Natural killer cell (primary cell): ENCODE measurements at places on chromosomes 11 and 22. TPM values are rescaled to one million over a fixed set of nuclear protein-coding genes. Genes with fewer than 3 reads are reported as not detected.

TREH gene
- not detected for total RNA-seq

GRCh38 chr11:66184728-66185127 is 83.7 kb upstream of the RAB1B start:
- no peaks in the 10 kb centered on the region for H3K27me3 ChIP-seq
- no peak for DNase-seq
- no peak overlapping the region for H3K4me3 ChIP-seq
- H3K4me1 ChIP-seq = no peaks in the 10 kb centered on the region

DBX1 gene
- not detected for total RNA-seq

- H3K4me3 ChIP-seq = peak overlapping the region; percentile 24
- peak; percentile 97 for DNase-seq
- no peaks in the 10 kb centered on the region for H3K27me3 ChIP-seq
- H3K36me3 ChIP-seq = peaks cover 6% of the 10 kb centered on the region
- H3K27ac ChIP-seq = peak overlapping the region; percentile 99
Observed at GRCh38 chr22:45318168-45318557, 8.4 kb downstream of the FAM118A start.

DNA sequence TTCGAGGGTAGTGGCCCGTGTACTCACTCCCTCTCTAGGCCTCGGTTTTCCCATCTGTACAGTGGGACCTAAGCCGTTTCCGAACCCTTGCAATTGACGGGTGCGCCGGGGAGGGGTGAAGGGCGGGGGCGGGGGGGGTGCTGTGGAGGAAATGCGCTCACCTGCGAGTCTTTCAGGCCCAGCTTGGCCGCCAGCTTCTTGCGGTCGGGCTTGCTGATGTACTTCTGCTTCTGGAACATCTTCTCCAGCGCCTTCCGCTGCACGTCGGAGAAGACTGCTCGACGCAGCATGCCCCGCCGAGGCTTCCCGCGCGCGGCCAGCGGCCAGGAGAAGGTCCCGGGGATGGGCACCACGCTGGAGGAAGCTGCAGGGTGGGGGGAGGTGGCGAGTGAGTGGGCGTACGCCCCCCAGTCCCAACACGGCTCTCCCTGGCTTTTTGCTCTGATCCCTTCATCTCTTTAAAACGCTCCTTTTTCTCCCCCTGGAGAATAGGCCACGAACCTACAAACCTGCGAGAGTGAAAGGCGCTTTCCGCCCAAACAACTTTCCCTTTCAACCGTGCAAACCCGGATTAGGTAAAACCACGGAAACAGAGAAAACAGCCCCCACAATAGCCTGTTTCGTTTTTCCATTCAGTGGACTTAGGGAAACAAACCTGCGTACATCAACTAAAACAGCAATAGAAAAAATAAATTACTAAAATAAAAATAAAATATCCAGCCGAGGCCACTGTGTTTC is 3.2 kb downstream of the DBX1 start:
- DNase-seq = peak; percentile 71
- peaks cover 15% of the 10 kb centered on the region for H3K4me1 ChIP-seq
- no peaks in the 10 kb centered on the region for H3K36me3 ChIP-seq
- peaks cover 71% of the 10 kb centered on the region for H3K27me3 ChIP-seq

- no peaks in the 10 kb centered on the region for H3K27me3 ChIP-seq
- no peaks in the 10 kb centered on the region for H3K36me3 ChIP-seq
- no peak for DNase-seq
- H3K4me1 ChIP-seq = no peaks in the 10 kb centered on the region
- H3K4me3 ChIP-seq = no peak overlapping the region
Observed at GRCh38 chr11:131326829-131327228, 43.6 kb upstream of the NTM start.

DNA sequence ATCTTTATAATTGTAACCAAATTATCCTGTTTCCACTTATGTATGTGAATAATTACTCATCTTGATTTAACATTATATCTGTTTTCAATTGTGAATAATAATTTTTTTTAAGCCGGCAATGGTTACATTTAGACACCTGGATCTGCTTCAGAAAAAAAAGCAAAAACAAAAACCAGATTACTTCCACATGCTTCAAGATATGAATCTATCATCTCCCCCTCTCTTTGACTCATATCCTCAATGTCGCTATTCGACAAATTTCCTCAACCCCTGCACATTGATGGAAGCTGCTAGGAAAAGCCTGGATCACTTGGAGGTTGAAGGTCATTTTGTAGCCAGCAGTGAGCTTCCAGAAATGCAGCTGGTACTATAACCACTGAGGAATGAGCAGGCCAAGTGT is 42.7 kb downstream of the SLC1A2 start:
- H3K4me1 ChIP-seq = peaks cover 10% of the 10 kb centered on the region
- H3K27ac ChIP-seq = no peak overlapping the region
- H3K27me3 ChIP-seq = no peaks in the 10 kb centered on the region
- no peaks in the 10 kb centered on the region for H3K36me3 ChIP-seq
- no peak overlapping the region for H3K4me3 ChIP-seq
- DNase-seq = no peak

DNA sequence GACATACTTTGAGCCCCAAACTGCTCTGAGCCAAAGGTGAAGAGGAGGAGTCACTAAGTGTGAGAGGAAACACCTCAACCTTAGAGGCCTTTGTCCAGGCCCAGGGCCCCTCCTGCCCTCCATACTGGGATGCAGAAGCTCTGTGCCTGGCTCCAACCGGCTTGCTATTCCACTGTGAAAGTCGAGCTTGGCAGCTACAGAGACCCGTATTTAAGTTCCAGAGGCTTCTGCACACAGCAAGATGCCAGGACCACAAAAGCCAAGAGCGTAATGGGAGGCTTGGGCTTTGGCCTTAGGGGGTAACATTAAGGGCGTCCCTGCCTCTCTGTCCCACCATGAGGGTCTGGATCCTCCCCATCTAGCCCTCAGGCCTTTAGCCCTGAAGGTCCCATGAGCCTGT is 31.9 kb downstream of the DSCAML1 start:
- no peaks in the 10 kb centered on the region for H3K4me1 ChIP-seq
- H3K27me3 ChIP-seq = no peaks in the 10 kb centered on the region
- DNase-seq = no peak
- no peak overlapping the region for H3K4me3 ChIP-seq
- no peak overlapping the region for H3K27ac ChIP-seq

GRCh38 chr22:37094239-37094638 is 15.3 kb downstream of the TMPRSS6 start:
- peaks cover 2% of the 10 kb centered on the region for H3K27me3 ChIP-seq
- peaks cover 10% of the 10 kb centered on the region for H3K4me1 ChIP-seq
- no peak overlapping the region for H3K27ac ChIP-seq
- no peak for DNase-seq

OR51A4 gene
- total RNA-seq = not detected

- peaks cover 2% of the 10 kb centered on the region for H3K27me3 ChIP-seq
- peak; percentile 62 for DNase-seq
- H3K36me3 ChIP-seq = no peaks in the 10 kb centered on the region
- no peaks in the 10 kb centered on the region for H3K4me1 ChIP-seq
- no peak overlapping the region for H3K4me3 ChIP-seq
Observed at GRCh38 chr22:16917144-16918003, 90.6 kb downstream of the GAB4 start.

UBQLNL gene
- total RNA-seq = 0.61 TPM

DNA sequence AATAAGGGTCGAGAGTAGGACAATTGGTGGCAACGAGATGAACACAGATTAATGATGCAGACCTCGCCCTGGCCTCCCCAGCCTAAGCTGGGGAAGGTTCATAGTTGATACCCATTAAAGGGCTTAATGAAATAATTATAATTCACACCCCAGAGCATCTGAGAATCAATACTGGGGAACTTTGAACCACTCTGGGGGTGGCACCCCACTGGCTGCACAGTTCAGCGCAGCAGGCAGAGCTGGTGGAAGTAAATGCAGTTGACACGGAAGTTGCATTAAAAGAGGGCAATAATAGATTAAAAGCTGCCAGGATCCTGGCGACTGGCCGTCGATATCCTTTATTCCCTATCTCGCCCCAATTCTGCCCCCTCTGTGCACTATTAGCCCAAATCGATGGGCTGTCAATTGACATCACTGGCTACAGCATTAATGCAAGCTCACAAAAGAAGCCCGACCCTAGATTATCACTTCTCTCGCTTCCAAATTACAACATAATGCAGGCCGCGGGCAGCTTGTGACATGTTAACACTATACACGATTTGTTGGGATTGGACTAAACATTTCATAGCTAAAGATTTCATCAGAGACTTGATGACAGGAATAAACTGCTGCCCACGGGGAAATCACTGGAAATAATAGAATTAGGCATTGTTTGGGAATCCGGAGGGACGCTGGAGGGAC is 14.5 kb downstream of the HSPA8 start:
- no peaks in the 10 kb centered on the region for H3K36me3 ChIP-seq
- H3K27me3 ChIP-seq = no peaks in the 10 kb centered on the region
- no peak overlapping the region for H3K4me3 ChIP-seq
- no peak overlapping the region for H3K27ac ChIP-seq
- no peak for DNase-seq

GGT5 gene
- total RNA-seq = not detected

GRCh38 chr11:92129811-92130210 is 94.8 kb upstream of the FAT3 start:
- H3K27me3 ChIP-seq = no peaks in the 10 kb centered on the region
- no peaks in the 10 kb centered on the region for H3K36me3 ChIP-seq
- H3K4me1 ChIP-seq = no peaks in the 10 kb centered on the region
- H3K4me3 ChIP-seq = no peak overlapping the region
- DNase-seq = no peak

DNA sequence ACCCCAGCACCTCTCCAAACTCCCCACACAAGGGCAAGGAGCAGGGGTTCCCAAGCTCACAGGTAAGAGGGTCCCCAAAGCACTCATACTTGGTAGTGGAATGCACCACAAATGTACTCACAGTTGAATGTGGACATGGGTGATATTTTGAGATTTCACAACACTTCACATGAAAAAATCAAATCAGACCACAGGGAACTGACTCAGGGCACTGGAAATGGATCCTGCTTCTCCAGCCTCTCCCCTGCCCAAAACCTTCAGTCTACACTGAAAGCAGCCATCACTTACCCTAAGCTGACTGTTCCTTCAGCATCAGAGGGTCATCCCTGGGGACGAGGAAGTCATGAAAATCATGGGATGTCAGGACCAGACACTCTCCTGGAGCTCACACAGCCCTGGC is 40.2 kb downstream of the SCGB1A1 start:
- H3K4me3 ChIP-seq = no peak overlapping the region
- H3K4me1 ChIP-seq = peaks cover 7% of the 10 kb centered on the region
- no peaks in the 10 kb centered on the region for H3K36me3 ChIP-seq
- no peaks in the 10 kb centered on the region for H3K27me3 ChIP-seq
- H3K27ac ChIP-seq = no peak overlapping the region

GRCh38 chr11:74438681-74439080 is 28.7 kb downstream of the KCNE3 start:
- no peak for DNase-seq
- no peaks in the 10 kb centered on the region for H3K4me1 ChIP-seq
- no peaks in the 10 kb centered on the region for H3K27me3 ChIP-seq
- no peak overlapping the region for H3K27ac ChIP-seq
- no peaks in the 10 kb centered on the region for H3K36me3 ChIP-seq
- no peak overlapping the region for H3K4me3 ChIP-seq

SCGB2A2 gene
- not detected for total RNA-seq

DNA sequence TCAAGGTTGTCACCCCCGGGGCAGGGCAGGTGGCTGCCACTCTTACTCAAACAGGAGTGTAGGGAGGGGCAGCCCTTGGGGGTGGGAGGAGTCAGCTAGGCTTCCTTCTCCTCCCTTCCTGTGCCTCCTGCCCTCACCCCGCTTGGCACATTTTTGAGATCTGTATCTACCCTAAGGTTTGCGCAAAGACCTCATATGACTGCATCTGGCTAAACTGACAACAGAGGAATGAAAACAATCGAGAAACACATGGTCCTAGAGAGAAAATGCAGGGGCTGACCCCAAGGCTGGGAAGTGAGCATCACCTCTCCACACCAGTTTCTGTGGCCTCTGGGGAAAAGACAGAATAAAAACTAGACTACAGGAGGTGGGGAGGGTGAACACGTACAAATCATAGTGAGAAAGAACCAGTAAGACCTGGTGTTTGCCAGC is 28.1 kb downstream of the IGSF9B start:
- no peak overlapping the region for H3K27ac ChIP-seq
- H3K36me3 ChIP-seq = no peaks in the 10 kb centered on the region
- no peak overlapping the region for H3K4me3 ChIP-seq
- DNase-seq = peak; percentile 73

DNA sequence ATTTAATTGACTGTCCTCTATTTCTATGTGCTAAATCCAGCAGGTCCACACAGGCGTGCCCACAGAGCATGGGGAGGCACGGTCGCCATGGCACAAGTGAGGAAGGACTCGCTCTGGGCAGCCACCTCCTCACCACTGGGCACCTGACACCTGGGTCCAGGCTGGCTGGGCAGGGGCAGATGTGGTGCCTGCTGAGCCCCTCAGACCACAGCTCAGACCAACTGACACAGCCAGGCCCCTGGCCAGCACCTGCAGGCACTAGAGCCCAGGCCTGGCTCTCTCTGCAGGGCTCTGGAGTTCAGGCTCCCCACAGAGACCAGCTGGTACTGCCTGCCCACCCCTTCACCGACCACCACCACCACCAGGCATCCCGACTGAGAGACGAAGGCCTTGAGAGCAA is 27.9 kb downstream of the LINC01488 start:
- no peaks in the 10 kb centered on the region for H3K36me3 ChIP-seq
- no peaks in the 10 kb centered on the region for H3K4me1 ChIP-seq
- no peak overlapping the region for H3K27ac ChIP-seq
- H3K4me3 ChIP-seq = no peak overlapping the region
- H3K27me3 ChIP-seq = no peaks in the 10 kb centered on the region
- DNase-seq = no peak

- DNase-seq = no peak
- no peak overlapping the region for H3K4me3 ChIP-seq
- H3K4me1 ChIP-seq = peaks cover 25% of the 10 kb centered on the region
- H3K27me3 ChIP-seq = no peaks in the 10 kb centered on the region
Observed at GRCh38 chr22:46728470-46728869, 9.6 kb downstream of the CERK start.

DNA sequence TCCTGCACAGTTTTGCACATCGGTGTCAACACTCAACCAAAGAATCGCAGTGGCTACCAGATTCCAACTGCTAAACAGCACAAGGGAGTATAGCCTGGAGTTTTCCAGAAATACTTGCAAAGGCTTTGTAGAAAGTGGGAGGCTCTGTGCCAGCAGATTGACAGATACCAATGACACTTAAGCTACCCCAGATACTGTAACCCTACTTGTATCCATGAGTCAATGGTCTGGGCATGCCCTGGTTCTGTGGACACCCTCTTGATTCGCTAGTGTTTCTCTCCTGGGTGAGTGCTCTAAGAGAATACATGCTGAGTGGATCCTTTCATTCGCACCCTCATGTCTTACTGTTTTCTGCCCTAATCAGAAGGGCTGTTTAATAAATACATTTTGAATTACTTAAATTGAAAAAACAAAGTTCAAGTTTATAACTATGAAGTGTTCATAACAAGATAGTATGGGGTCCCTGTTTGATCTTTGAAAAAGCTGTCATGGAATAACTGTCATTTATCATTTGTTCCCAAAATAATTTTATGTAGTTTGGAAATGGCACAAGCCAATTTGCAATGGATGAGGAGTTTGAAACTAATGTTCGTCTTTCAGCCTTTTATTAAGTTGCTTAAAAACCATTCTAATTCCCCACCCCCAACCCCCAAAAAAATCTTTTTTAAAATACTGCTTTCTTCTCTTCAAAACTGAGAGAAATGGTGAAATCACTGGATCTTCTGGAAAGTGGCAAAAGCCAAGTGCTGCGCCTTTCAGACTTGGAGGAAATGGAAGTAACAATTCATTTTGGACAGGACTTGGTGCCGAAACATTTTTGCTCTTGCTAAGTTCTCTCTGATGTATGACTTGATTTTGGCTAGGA is 600.5 kb upstream of the TENM4 start:
- H3K4me1 ChIP-seq = no peaks in the 10 kb centered on the region
- H3K27me3 ChIP-seq = no peaks in the 10 kb centered on the region
- no peaks in the 10 kb centered on the region for H3K36me3 ChIP-seq
